ENCODE measurements at places on chromosomes 4 and X.
A peak's percentile ranks its signal among the peaks of the same experiment; 100 is the strongest.

DNA sequence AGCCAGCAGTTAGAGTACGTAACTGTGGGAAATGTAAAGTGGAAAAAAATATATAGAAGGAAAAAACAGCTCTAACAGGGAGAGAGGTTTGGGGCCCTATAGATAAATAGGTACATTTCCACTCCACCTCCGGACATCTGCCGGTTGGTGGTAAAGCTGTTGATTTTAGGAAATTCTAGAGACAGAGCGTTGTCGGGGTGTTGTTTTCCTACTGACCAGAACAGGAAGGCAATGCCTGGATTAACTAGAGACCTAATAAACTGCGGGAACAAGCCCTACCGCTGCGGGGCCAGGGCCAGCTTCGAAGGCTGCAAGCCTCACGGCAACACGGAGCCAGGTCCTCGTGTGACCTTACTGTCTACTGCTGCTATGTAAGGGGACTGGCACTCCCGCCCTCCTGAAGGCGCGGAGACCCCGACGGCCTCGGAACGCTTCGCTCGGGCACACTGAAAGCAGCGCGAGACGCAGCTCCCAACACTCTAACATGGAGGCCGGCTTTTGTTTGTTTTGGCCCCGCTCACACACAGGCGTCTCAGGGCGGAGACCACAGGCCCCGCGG is 702 bp upstream of the CDKN2AIP start:
- no peak for DNase-seq

GRCh38 chr4:155787113-155787710 is 28.4 kb downstream of the GUCY1B1 start:
- DNase-seq, result peak; percentile 76

DNA sequence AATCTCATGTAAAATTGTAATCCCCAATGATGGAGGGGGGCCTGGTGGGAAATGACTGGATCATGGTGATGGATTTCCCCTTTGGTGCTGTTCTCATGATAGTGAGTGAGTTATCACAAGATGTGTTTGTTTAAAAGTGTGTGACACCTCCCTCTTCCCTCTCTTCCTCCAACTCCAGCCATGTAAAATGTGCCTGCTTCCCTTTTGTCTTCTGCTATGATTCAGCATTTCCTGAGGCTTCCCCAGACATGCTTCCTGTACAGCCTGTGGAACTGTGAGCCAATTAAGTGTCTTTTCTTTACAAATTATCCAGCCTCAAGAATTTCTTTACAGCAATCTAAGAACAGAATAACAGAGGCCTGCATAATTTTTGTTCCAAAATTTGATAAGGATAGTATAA is 85.2 kb downstream of the ANAPC10 start:
- peak; percentile 35 for DNase-seq

- no peak for DNase-seq
These were observed 32.6 kb upstream of the CBR4 start for GRCh38 chr4:169042608-169043007.

GRCh38 chrX:132776486-132777210 is 181.8 kb downstream of the HS6ST2 start:
- no peak for DNase-seq

DNA sequence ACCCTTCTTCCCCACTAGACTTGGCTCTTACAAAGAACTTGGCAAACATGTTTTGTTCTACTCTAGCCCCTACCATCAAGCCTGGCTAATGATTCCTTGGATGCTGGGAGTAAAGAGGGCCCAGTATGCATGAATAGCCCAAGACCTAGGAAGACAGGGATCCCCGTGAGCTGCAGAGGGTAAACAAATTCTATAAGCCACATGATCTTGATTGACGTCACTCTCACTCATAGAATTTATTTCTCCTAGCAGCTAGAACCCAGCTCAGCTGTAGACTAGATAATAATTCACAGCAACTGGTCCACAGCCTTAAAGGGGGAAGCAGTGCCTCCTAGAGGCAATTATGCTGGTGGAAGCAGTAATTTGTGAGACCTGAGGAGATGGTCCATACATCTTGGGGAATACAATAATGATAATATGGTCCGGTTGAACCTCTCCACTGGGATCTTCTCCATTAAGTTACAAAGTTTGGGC is 16.1 kb upstream of the USO1 start:
- DNase-seq, result no peak

GRCh38 chr4:6422105-6422504 is 50.3 kb downstream of the PPP2R2C start:
- DNase-seq, result no peak

DNA sequence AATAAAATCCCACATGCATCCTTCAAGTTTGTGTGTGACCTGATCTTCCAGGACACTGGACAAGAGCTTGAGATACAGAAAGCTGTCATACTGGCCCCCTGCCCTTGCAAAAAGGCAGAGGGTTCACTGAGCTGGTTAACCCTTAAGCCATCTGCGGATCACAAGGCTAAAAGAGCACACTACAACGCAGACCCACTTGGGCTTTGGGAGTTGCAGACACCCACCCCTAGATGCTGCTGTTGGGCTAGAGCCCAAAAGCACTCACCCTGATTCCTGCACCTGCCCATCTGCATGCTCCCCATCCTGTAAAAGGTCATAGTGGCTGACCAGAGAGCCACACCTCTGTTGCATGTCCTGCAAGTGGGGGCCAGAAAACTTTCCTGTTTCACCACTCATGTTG is 51.1 kb downstream of the TXK start:
- DNase-seq, result no peak

DNA sequence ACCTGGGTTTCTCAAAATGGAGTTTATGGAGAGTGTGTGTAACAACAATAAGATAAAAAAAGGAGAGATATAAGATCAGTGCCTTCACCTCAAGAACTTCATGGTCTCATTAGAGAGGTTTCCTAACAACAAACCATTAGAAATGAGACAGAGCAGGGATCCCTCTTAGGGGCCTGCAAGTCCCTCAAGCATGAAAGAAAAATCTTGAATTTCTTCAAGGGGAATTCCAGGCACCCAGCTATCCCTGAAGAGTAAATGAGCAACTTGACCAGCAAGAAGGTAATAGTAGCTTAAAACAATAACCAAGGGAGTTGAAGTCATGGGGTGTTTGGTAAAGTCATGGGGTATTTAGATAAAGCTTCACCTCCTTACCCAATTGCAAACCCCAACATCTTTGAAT is 49.7 kb upstream of the TLR3 start:
- DNase-seq, result no peak

DNA sequence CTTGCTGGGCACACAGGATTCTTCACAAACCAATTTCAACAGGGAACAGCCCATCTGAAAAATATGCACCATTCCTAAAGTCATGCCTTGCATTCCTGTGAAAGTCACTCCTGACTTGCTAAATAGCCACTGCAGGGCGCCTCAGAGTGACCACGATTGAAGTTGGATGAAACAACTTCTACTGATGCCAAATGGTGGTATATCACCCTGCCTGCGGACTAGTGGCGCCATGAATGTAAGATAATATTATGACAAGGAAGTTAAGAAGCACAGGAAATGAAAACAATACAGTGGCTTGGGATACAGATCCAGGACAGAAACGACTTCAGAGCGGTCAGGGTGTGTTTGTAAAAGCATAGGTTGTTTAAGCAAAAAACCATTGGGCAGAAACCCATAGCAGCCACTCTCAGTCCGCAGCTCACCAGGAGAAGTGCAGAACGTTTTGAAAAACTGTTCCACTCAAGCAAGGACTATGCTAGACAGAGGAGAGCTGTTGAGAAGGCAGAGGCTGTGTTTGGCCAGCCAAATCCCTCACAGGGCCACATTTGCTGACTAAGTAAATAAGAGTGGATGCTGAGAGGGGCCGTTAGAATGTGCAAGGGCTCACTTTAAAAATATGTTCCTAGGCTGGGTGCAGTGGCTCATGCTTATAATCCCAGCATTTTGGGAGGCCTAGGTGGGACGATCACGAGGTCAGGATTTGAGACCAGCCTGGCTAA is 250.4 kb downstream of the PTTG2 start:
- no peak for DNase-seq

DNA sequence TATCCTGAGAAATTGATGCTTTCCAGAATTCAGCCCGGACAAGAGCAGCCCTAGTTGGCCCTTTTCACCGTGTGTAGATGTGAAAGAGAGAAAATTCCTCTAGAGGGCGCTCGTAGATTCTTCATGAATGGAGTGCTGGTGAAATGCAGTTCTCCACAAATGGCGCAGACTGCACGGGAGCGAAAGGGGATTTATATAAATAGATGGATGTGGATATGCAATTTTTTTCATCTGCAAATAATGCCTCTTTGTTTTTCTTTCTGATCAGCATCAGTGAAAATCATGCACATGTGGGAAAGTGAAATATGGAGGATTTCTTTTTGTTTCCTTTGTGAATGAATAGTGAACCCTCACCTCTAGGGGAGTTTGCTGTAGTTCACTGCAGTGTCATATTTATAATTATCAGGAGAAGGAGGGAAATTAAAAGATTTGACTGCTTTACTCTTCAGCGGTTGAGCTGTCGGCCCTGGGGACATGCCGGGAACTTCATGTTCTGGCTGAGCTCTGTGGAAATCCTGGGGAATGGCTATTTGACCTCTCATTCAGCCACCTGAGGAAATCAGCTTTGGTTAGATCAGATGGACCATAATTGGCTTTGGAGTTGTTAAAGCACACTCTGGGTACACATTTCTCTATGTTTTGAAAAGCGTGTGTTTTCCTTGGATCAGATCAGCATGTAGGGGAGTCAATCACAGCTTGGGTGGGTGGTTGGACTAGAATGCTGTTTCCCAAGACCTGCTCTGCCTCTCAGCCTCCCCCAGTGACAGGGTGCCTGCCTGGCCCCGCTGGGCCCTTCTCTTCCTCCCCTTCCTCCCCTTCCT is 115.0 kb upstream of the SHISA3 start:
- DNase-seq, result peak; percentile 94

DNA sequence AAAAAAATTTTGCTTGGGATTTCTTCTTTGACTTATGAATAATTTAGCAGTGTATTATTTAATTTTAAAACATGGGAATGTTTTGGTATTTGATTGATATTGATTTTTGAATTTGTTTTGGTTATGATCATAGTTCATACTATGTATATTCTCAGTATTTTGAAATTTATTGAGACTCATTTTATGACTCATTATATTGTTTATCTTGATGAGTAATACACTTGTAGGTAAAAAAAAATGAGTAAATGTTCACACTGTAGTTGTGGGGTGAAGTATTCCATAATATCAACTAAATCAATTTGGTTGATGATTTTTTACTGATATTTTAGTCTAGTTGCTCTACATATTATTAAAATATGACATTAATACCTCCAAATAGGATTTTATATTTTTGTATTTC is 1142.2 kb downstream of the ADGRL3 start:
- no peak for DNase-seq

DNA sequence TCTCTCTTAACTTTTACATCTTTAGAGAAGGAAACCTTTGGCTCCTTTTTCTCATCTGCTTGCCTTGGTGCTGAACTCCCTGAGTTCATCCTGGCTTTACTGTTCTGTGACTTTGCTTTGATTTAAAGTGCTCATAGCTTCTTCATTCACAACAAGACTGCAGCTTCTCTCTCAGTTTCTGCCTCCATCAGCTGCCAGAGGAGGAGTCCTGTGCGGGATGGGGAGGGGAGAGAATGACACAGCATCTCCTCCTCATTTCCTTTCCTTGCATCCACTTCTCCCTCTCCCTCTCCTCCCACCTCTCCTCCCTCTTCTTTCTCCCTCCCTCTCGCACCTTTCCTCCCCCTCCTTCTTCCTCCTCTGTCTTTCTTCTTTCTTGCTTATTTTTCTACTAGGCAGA is 42.0 kb downstream of the CBLL2 start:
- DNase-seq, result no peak

GRCh38 chr4:1237981-1238675 is 10.8 kb downstream of the CTBP1 start:
- DNase-seq, result peak; percentile 9

DNA sequence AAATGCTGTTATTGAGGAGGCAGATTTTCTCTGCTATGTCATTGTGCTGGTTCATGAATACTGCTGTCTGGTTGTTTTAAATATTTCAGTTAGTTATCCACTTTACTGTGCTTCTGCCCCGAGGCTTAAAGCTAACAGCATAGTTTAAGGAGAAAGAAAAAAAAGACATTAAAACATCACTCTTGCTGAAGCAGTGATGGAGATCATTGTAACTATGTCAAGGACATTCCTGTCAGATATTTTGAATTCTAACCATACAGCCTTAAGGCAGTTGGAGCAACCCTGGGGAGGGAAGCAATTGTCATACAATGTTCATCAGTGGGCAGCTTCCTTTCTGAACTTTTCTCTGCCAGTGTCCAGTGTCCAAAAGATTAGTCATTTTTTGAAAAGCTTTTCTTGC is 199.0 kb upstream of the DDX53 start:
- DNase-seq, result no peak

DNA sequence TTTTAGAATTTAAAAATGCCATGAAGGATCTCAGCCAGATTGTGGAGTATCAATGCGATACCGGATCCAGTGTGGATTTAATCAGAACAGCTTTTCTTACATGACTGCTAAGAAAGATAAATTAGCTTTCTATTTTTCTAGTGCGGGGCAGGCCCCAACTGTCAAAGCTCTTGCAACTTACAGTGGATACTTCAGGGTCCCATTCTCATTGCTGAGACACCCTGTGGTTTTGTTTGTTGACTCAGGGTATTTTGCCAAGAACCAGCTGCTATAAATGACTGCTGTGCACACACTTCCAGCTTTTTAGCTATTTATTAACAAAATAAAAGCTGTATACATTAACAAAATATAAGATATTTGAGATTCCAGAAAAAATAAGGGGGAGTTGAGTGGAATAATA is 166.4 kb downstream of the DCLK2 start:
- no peak for DNase-seq

GRCh38 chr4:10730590-10730989 is 46.0 kb upstream of the CLNK start:
- no peak for DNase-seq

- DNase-seq, result peak; percentile 13
These were observed 262.2 kb downstream of the SPOCK3 start for GRCh38 chr4:166972071-166972470.

- no peak for DNase-seq
These were observed 70.2 kb upstream of the ZNF518B start for GRCh38 chr4:10527438-10527837.

GRCh38 chrX:74291577-74291963 is 12.4 kb upstream of the ZCCHC13 start:
- no peak for DNase-seq

- DNase-seq, result peak; percentile 53
These were observed 150.8 kb downstream of the STIM2 start for GRCh38 chr4:27011401-27011800.

DNA sequence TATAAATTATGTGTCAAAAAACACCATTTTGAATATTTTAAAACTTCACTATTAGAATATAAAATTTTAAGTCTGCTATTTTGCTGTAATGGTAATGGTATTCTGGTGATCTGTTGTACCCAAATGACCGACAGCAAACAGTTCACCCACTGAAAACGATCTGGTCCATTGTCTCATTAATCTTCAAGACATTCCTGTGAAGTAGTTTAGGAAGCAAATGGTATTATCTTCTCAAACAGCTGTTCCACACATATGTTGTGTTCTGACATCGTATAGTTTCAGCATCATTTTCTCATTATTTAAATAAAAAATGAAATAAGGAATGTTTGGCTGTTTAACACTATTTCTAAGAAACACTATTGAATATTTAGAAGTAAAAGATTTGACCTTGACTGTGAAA is 98.1 kb downstream of the WWC2 start:
- no peak for DNase-seq
